Testis (tissue), 5 donors: ENCODE measurements at places on chromosomes 5 and 9.

GRCh38 chr5:119708076-119708790 is 78.9 kb downstream of the FAM170A start:
- DNase-seq, result no peak

GRCh38 chr9:95167998-95168397 is 149.5 kb downstream of the FANCC start:
- peak; percentile 53 for DNase-seq

- DNase-seq, result no peak
Measured at GRCh38 chr9:93216073-93216365, 32.1 kb downstream of the WNK2 start.

DNA sequence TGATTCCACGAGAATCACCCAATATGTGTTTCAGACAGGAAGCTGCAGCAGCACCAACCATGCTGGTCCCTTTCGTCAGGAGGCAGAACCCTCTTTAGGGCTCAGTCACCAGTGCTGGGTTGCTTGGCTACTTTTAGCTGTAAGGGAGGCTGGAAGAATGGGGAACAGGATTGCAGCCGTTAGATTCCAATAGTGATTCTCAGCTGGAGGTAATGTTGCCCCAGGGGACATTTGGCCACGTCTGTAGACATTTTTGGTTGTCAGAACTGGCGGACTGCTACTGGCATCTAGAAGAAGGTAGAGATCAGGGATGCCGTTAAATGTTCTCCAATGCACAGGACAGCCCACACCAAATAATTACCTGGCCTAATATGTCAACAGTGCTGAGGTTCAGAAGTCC is 81.8 kb downstream of the ANKRD33B start:
- no peak for DNase-seq
